Activated CD4-positive, alpha-beta T cell treated with anti-CD3 and anti-CD28 coated beads for 36 hours (primary cell): ENCODE measurements at places on chromosomes 7 and 10. TPM values are rescaled to one million over a fixed set of nuclear protein-coding genes. Genes with fewer than 3 reads are reported as not detected.

GJD4 gene
- not detected for total RNA-seq

TRIL gene
- not detected for total RNA-seq

FAM237B gene
- not detected for total RNA-seq

CFAP43 gene
- total RNA-seq: 0.09 TPM

- DNase-seq: no peak
Observed at GRCh38 chr7:50908628-50909290, 126.1 kb upstream of the GRB10 start.

BNIP3 gene
- 200 TPM for total RNA-seq

- DNase-seq: no peak
Observed at GRCh38 chr7:155852426-155853301, 40.4 kb upstream of the SHH start.

ADO gene
- total RNA-seq: 23.2 TPM

GRCh38 chr7:136950331-136950730 is 81.9 kb downstream of the CHRM2 start:
- DNase-seq: no peak

GRCh38 chr10:6123532-6123931 is 34.7 kb downstream of the RBM17 start:
- DNase-seq: no peak

GRCh38 chr7:139773371-139773770 is 4.4 kb downstream of the HIPK2 start:
- DNase-seq: peak; percentile 48

GRCh38 chr7:132469264-132469663 is 107.0 kb downstream of the PLXNA4 start:
- DNase-seq: no peak

DBNL gene
- 106 TPM for total RNA-seq

- DNase-seq: no peak
Observed at GRCh38 chr7:49397750-49398149, 375.7 kb upstream of the VWC2 start.

- DNase-seq: no peak
Observed at GRCh38 chr7:150665896-150666295, 19.6 kb upstream of the GIMAP2 start.

TUBB8 gene
- not detected for total RNA-seq

DNA sequence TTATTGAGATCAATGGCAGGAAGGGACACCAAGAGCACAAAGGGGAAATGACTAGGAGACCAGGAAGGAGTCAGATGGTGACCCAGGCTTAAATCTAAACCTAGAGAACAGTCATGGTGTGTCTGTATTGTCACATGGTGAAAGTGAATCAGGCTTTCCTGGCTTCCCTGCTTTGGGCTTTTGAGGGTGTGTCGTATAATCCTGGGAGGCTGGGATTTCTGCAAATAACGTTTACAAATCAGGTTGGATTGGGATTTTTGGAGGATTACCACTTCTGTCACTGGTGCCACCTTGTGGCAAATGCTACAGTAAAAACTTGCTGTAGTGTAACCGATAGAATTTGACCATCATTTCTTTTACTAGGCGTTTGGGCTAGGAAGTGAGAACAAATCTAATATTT is 502.6 kb downstream of the NRG3 start:
- no peak for DNase-seq

CTAGE4 gene
- 1.2 TPM for total RNA-seq

GRCh38 chr7:96481796-96482195 is 159.9 kb upstream of the SLC25A13 start:
- DNase-seq: no peak

DNA sequence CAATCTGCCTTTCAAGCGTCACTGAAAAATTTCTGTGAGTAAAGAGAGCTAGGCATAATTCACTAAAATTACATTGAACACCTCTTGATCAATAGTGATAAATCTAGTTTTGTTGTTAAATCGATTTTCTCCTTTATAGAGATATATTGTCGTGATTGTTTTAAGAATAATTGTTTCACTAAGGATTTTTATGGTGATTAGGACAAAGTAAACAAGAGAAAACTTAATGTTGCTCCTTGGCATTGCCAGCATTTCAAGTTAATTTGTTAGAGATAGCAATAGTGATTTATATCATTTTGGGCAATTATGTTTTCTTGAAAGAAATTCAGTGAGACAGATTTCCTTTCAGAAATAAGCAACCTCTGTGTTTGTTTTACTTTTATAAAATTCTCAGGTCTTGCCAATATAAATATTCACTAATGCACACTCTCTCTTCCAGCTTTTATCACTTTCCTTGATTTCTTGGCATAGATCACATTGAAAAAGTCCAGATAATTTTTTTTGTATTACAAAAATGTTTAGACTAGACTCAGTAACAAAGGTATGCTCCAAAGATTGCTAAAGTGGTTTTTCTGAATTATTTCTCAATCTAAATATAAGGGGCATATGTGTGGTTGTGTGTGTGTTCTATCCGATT is 538.7 kb downstream of the TFEC start:
- no peak for DNase-seq

FAM13C gene
- total RNA-seq: 0.35 TPM

CALHM1 gene
- total RNA-seq: not detected

- DNase-seq: peak; percentile 71
Observed at GRCh38 chr10:95295031-95295755, 4.4 kb upstream of the PDLIM1 start.

- DNase-seq: no peak
Observed at GRCh38 chr7:50621973-50622490, 56.8 kb upstream of the DDC start.

- DNase-seq: no peak
Observed at GRCh38 chr10:75292794-75293445, 57.2 kb upstream of the COMTD1 start.

DNA sequence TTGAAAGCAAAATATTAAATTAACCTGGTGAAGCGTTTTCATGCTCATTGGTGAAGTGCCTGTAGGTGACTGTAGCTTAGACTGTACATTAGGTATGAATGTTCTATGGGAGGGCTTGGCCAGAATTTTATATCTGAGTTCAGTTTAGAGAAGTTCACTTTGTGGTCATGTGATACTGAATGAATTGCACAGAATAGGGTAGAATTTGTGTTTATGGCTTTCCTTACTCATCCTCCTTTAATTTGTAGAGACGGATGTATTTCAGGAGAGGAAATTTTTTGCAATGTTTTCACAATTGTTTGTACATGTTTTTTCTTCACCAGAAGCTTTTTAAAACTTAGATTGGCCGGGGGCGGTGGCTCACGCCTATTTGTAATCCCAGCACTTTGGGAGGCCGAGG is 32.3 kb downstream of the REEP3 start:
- DNase-seq: no peak

PLCE1 gene
- total RNA-seq: 0.02 TPM

DNA sequence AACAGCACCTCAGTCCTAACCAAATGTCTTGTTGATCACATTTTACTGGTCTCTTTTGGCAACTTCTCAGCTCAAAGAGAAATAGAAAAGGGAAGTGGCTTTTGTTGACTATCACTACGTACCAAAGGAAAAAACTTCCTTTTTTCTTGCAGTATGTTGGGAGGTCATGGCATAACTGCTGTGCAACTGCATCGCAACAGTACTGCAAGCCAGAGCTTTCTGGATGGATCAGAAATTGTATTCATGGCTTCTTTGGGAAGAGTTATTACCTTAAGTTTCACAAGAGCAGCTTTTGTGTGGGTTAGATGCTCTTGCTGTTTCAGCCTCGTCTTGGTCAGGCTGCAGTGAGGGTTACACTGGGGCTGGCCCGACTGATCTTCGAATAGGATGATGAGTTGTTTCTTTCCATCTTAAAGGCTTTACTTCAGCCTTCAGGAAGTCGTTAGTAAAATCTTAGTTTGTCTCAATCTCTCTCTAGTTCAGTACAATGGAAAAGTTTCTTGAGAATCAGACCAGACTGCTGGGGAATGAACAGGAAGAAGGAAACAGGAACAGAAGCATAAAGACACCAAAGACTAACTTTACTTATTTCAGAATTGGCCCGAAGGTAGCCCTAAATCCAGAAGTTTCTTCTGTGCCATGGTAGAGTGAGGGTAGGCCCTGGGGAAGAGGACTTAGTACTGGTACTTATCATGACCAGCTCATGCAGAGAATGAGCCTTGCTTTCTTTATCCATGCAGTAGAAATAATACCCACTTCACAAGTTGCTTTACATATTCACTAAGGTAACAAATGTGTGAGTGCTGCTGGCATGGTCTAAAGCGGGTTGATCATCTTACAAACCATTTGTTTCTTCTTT is 153.6 kb downstream of the CELF2 start:
- peak; percentile 80 for DNase-seq
